ENCODE measurements at places on chromosomes 2 and 18.

DNA sequence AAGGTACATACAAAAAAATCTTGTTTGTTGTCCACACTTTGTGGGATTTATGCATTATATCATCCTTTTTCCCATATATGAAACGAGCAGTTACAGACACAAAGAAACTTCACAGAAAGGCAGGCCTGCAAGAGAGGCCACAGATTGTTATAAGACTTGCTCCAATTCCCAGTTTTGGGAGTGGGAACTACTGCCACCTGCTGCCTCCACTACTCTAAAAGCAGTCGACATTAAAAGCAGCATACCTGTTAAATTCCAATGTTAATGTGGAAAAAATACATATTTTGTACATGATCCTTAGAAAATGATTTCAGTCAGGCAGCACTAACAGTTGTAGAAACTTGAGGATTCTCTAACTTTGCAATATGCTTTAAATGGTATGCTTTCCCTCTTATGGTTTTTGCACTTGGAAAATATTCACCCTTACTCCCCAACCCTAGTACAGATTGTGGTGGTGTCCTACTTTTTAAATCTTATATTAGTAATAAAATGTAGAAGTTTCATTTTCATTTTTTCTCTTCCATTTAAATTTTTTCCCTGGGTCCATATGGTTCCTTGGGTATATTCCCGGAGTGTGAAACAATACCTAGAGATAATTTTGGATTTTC is 37.9 kb downstream of the SLC38A11 start:
- H3K4me1 ChIP-seq, result peaks cover 9% of the 10 kb centered on the region
- H3K4me3 ChIP-seq, result no peak overlapping the region
- peak; percentile 59 for DNase-seq
- H3K36me3 ChIP-seq, result no peaks in the 10 kb centered on the region
- no peaks in the 10 kb centered on the region for H3K27me3 ChIP-seq
- no peak overlapping the region for H3K27ac ChIP-seq

GRCh38 chr2:211846036-211846400 is 692.6 kb downstream of the ERBB4 start:
- H3K36me3 ChIP-seq, result no peaks in the 10 kb centered on the region
- H3K27ac ChIP-seq, result no peak overlapping the region
- peaks cover 20% of the 10 kb centered on the region for H3K4me1 ChIP-seq
- no peaks in the 10 kb centered on the region for H3K27me3 ChIP-seq
- H3K4me3 ChIP-seq, result no peak overlapping the region

DNA sequence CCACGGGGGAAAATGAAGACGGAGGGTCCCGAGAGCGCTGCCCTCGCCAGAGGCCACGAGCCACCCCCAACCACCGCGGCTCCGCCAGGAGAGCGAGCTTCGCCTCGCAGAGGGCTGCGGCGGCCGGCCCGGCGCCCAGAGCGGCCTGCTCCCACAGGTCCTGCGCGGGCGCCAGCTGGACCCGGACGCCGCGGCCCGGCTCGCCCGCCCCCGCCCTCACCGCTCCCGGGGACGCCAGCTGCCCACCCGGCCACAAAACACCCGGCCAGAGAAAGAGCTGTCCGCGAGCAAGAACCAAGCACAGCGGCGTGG is 709 bp downstream of the PTPN2 start:
- peaks cover 30% of the 10 kb centered on the region for H3K4me1 ChIP-seq
- peak overlapping the region; percentile 79 for H3K4me3 ChIP-seq
- no peaks in the 10 kb centered on the region for H3K36me3 ChIP-seq
- DNase-seq, result no peak
- peaks cover 12% of the 10 kb centered on the region for H3K27me3 ChIP-seq

DNA sequence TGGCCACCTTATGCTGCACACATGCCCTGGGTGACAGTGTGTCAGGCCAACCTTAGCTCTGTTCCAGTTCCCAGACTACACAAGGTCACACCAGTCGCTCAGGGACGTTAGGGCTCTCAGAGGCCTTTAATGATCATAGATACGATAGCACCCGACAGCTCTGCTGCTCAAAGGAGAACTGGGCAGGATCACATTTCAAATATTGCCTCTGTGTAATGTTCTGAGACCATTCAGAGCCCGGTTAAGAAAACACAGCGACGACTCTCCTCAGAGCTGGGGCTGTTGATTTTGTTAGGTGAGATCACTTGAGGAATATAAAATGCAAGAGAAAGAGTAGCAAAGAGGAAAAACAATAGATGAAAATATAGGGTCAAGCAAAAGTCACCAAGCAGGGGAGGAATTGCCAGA is 166.6 kb upstream of the TANK start:
- H3K27ac ChIP-seq, result no peak overlapping the region
- no peak overlapping the region for H3K4me3 ChIP-seq
- H3K4me1 ChIP-seq, result peaks cover 9% of the 10 kb centered on the region
- H3K27me3 ChIP-seq, result no peaks in the 10 kb centered on the region
- no peak for DNase-seq

- H3K27ac ChIP-seq, result no peak overlapping the region
- no peaks in the 10 kb centered on the region for H3K36me3 ChIP-seq
- no peak for DNase-seq
These were observed 1530.9 kb upstream of the LRRTM1 start for GRCh38 chr2:81835321-81836000.

DNA sequence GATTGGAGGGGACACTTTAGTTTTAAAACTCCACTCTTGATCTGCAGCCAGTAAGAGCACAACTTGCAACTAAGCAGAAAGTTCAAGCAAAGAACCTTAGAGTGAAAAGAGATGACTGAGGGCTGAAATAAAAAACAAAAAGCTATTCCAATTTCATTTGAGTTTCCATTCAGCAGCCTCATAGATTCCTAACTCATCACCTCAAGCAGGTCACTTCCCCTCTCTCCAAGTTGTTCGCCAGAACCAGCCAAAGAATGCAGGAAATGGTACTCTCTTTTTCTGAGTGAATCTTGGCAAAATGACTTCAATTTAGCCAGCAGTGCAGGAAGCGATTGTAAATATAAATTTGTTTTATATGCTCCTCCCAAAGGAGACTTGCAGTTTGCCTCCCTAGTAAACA is 213.3 kb downstream of the SETBP1 start:
- no peak overlapping the region for H3K27ac ChIP-seq
- H3K36me3 ChIP-seq, result peaks cover 10% of the 10 kb centered on the region
- peaks cover 17% of the 10 kb centered on the region for H3K4me1 ChIP-seq
- DNase-seq, result no peak

DNA sequence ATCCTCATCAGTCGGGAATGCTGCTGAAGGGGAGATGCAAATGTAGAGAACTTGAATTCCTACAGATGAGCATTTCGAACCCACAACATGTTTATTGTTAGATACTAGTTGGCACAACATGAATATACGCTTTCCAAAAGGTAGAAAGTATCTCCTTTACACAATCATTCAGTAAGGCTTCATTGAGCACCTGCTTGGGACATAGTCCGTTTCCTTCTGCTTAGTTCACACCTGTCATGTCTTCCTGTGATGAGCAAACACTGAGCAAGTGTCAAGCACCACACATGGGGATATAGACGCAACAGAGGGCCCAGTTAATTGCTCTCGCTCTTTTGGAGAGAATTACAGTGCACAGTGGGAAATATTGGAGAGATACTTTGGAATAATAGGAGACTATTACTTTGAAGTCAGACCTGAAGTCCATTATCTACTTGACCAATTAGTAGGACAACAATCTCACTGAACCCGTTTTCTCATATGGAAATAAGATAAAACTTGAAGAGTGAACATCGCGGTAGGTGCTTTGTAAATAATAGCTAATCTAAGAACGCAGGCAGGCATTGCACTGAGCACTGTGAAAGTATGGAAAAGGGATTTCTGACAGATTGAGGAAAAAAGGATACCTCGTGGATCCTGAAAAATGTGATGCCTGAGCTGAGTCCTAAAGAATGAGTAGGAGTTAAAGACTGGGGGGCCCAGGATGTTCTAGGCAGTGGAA is 1.2 kb downstream of the CPSF3 start:
- H3K36me3 ChIP-seq, result peaks cover 6% of the 10 kb centered on the region
- no peak overlapping the region for H3K27ac ChIP-seq
- DNase-seq, result no peak
- peaks cover 11% of the 10 kb centered on the region for H3K4me1 ChIP-seq
- H3K27me3 ChIP-seq, result no peaks in the 10 kb centered on the region

GRCh38 chr2:203650860-203651613 is 55.4 kb upstream of the CD28 start:
- H3K27ac ChIP-seq, result no peak overlapping the region
- H3K4me3 ChIP-seq, result no peak overlapping the region
- no peaks in the 10 kb centered on the region for H3K36me3 ChIP-seq

DNA sequence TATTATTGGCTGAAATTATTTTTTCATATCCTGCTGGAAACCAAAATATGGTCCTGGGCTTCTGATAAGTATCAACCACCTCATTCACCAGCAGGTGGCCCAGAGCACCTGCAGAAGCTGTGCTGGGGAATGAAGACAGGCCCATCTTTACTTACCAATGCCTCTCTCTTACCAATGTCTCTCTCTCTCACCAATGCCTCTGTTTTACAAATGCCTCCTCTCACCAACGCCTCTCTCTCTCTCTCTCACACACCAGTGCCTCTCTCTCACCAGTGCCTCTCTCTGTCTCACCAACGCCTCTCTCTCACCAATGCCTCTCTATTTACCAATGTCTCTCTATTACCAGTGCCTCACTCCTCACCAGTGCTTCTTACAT is 2.3 kb upstream of the MAL start:
- no peaks in the 10 kb centered on the region for H3K36me3 ChIP-seq
- peaks cover 49% of the 10 kb centered on the region for H3K27me3 ChIP-seq
- H3K4me3 ChIP-seq, result no peak overlapping the region
- no peaks in the 10 kb centered on the region for H3K4me1 ChIP-seq
- no peak overlapping the region for H3K27ac ChIP-seq

- peaks cover 23% of the 10 kb centered on the region for H3K4me1 ChIP-seq
- H3K27ac ChIP-seq, result no peak overlapping the region
- no peaks in the 10 kb centered on the region for H3K27me3 ChIP-seq
- no peak overlapping the region for H3K4me3 ChIP-seq
- no peaks in the 10 kb centered on the region for H3K36me3 ChIP-seq
- DNase-seq, result no peak
These were observed 28.2 kb downstream of the TMEM182 start for GRCh38 chr2:102790091-102790455.

DNA sequence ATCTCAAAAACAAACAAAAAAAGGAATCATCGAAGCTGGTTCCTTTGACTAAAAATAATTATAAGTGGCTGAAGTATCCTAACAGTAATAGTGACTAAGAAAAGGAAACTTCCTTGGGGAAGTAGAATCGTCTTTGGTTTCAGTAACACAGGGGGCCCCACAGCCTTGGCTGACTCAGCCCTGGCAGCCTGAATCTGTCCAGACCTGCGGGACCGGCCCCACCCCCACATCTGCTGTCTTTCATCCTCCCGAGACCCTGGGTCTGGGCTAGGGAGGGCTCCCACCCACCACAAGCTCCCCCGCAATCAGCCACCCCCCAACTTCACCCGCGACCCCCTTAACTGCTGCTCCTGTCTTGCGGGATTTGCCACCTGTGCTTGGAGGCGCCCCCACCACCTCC is 1452.6 kb upstream of the ACVR2A start:
- H3K27me3 ChIP-seq, result no peaks in the 10 kb centered on the region
- DNase-seq, result no peak
- H3K36me3 ChIP-seq, result no peaks in the 10 kb centered on the region
- H3K4me3 ChIP-seq, result no peak overlapping the region
- H3K4me1 ChIP-seq, result peaks cover 1% of the 10 kb centered on the region
- H3K27ac ChIP-seq, result no peak overlapping the region

DNA sequence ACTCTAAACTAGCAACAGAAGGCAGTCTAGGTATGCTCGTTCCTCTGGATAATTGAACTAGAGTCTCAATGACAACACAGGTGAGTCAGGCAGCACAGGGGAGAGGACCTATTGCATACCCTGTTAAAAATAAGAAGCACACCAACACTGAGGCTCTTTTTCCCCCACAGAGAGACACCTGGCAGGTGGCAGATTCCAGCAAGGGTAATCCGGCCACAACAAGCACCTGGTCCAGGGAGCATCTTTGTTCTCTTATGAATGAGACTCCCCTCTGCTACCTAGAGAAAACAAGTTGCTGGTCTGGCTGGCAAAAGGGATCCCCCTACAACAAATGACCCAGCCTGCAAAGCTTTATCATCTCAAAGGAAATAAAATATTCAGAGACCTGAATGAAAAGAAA is 508.9 kb upstream of the POU3F3 start:
- no peak overlapping the region for H3K4me3 ChIP-seq
- no peak overlapping the region for H3K27ac ChIP-seq
- no peak for DNase-seq
- no peaks in the 10 kb centered on the region for H3K4me1 ChIP-seq
- H3K27me3 ChIP-seq, result no peaks in the 10 kb centered on the region

DNA sequence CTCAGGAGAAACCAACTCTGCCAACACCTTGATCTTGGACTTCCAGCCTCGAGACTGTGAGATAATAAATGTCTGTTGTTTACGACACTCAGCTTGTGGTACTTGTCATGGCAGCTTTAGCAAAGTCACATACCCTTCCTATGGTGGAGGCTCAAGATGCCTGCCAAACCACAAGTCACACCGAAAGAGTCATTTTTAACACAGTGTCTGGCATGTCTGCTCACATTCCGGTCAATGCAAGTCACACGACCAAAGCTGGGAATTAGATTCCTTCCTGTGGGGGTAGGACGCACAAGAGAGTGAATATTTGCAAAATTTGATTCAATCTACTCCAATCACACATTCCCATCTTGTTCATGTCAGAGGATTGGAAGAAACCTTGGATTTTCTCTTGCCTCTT is 24.6 kb downstream of the KCNE4 start:
- no peaks in the 10 kb centered on the region for H3K4me1 ChIP-seq
- H3K4me3 ChIP-seq, result no peak overlapping the region
- DNase-seq, result no peak

GRCh38 chr2:41283079-41283775 is 764.6 kb upstream of the PKDCC start:
- no peak overlapping the region for H3K4me3 ChIP-seq
- DNase-seq, result peak; percentile 10
- H3K27me3 ChIP-seq, result no peaks in the 10 kb centered on the region
- no peaks in the 10 kb centered on the region for H3K36me3 ChIP-seq
- H3K27ac ChIP-seq, result no peak overlapping the region
- no peaks in the 10 kb centered on the region for H3K4me1 ChIP-seq

GRCh38 chr2:227612546-227613271 is 1.9 kb downstream of the SCYGR3 start:
- no peaks in the 10 kb centered on the region for H3K36me3 ChIP-seq
- H3K27me3 ChIP-seq, result no peaks in the 10 kb centered on the region
- no peak overlapping the region for H3K4me3 ChIP-seq
- no peaks in the 10 kb centered on the region for H3K4me1 ChIP-seq

- H3K4me1 ChIP-seq, result no peaks in the 10 kb centered on the region
- no peak overlapping the region for H3K27ac ChIP-seq
- peaks cover 3% of the 10 kb centered on the region for H3K36me3 ChIP-seq
- H3K4me3 ChIP-seq, result no peak overlapping the region
- DNase-seq, result no peak
- H3K27me3 ChIP-seq, result no peaks in the 10 kb centered on the region
These were observed 138.0 kb upstream of the DNMT3A start for GRCh38 chr2:25479761-25480160.

GRCh38 chr2:19504400-19505198 is 146.2 kb upstream of the OSR1 start:
- H3K4me3 ChIP-seq, result no peak overlapping the region
- no peaks in the 10 kb centered on the region for H3K4me1 ChIP-seq
- H3K27ac ChIP-seq, result no peak overlapping the region
- H3K36me3 ChIP-seq, result no peaks in the 10 kb centered on the region

- peaks cover 9% of the 10 kb centered on the region for H3K4me1 ChIP-seq
- H3K27me3 ChIP-seq, result peaks cover 9% of the 10 kb centered on the region
- DNase-seq, result no peak
- H3K4me3 ChIP-seq, result no peak overlapping the region
These were observed 103.7 kb downstream of the CTAGE1 start for GRCh38 chr18:22314001-22314400.

GRCh38 chr2:221833966-221834365 is 261.9 kb upstream of the EPHA4 start:
- H3K27ac ChIP-seq, result no peak overlapping the region
- H3K36me3 ChIP-seq, result no peaks in the 10 kb centered on the region
- no peaks in the 10 kb centered on the region for H3K4me1 ChIP-seq
- H3K4me3 ChIP-seq, result no peak overlapping the region
- H3K27me3 ChIP-seq, result no peaks in the 10 kb centered on the region

All from neural progenitor cell (in vitro differentiated cells).